ENCODE measurements at places on chromosomes 7 and 10. TPM values are rescaled to one million over a fixed set of nuclear protein-coding genes. Genes with fewer than 3 reads are reported as not detected.

DNA sequence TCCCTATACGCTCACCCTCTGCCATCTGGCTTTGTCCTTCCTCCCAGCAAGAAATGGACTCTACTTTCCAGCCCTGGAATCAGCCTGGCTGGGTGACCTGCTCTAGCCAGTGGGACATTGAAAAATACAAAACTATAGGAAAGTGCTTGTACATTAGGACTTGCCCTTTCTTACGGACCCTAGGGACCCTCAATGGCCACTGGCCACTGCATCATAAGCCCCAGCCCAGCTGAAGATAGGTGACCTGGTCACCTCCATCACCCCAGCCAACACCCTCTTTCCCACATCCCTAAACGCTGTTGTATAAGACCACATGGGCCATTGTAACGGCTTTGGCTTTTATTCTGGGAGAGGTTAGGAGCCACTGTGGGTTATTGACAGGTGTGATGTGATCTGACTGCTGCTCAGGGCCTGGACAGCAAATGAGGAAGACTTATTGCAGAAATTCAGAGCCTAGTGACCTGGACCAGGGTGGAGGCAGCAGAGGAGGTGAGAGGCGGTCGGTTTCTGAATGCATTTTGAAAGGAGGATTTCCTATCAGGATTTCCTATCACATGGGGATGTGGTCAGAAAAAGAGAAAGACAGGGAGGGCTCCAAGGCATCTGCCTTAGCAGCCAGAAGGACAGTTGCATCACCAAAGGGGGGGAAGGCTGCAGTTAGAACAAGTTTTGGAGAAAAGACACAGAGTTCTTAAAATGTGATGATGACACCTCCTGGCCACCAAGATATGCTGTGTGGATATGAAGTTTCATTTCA, 2.2 kb upstream of the LMBR1 start:
- H3K4me1 ChIP-seq: peaks cover 30% of the 10 kb centered on the region
- no peaks in the 10 kb centered on the region for H3K36me3 ChIP-seq
- DNase-seq: no peak

DNA sequence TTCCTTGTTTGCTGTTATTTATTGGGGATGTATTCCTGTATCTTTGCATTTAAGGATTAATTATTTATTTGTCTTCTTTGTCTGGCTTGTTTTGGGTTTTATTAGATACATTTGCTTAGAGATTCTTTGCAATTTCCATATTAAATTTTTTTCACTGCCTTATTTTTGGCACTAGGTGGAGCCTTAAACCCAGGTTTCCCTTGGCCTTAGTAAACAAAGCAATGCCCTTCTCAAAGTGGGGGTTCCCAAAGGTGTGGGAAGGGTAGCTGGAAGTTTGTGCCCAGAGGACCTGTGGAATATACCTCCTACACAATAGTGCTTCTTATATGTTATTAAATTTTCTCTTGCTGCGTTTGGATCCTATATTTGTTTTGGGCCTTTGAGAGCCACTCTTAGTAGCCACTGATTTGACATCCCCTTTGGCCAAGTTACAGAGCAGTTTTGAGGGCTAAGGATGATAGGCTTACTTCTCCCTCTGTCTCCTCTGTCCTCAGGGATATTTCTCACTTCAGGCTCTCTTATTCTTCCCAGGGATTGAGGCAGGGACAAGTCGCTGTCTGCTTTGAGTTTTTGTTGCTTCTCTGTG, 162.3 kb downstream of the ITGB1 start:
- no peak overlapping the region for H3K27ac ChIP-seq
- H3K4me1 ChIP-seq: no peaks in the 10 kb centered on the region
- no peak overlapping the region for H3K4me3 ChIP-seq
- no peaks in the 10 kb centered on the region for H3K27me3 ChIP-seq

DNA sequence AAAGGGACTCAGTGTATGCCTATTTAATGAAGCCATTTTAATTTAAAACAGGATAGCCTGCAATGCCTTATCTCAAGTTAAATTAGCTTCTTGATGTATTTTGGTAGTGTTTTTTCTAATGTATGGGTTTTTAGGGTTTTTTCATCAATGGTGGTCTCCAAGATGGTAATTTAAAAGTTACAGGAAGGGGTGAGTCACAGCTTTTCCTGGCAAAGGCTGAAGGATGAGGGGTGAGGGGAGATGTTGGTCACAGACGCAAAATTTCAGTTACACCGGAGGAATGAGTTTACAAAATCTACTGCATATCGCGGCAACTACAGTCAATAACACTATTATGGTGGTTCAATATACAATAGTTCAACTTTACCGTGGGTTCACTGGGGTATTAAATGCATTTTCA, 31.6 kb downstream of the CCDC3 start:
- no peak for DNase-seq
- no peaks in the 10 kb centered on the region for H3K4me1 ChIP-seq
- no peaks in the 10 kb centered on the region for H3K27me3 ChIP-seq
- H3K36me3 ChIP-seq: no peaks in the 10 kb centered on the region
- no peak overlapping the region for H3K27ac ChIP-seq

The SLC26A5 gene
- under 0.01 TPM for total RNA-seq

The RPEL1 gene
- total RNA-seq: 0.17 TPM

DNA sequence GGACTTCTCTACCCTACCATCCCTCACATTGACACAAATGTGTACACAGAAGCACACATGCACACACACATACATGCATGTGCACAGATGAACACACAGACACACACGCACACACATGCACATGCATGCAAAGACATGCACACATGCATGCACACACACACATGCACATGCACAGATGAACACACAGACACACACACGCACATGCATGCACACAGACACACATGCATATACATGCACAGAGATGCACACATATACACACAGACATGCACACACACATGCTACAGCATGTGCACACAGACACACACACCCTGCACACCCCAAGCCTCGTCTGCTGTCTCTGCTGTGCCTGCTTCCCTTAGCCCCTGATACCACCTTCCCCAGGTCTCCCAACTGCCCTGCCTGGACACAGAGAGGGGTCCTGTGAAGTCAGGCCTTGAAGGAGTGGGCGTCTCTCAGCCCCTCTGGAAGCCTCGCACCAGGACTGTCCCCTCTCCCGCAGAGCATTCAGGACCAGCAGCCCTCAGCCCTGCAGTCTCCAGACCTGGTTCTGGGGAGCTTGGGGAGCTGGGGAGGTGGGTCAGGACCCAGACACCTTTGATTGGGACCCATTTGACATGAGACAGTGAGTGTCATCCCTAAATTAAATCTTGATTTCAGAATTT, 181.8 kb downstream of the DNAJB6 start:
- H3K36me3 ChIP-seq: no peaks in the 10 kb centered on the region
- DNase-seq: no peak
- H3K4me3 ChIP-seq: no peak overlapping the region
- no peaks in the 10 kb centered on the region for H3K4me1 ChIP-seq

The FRA10AC1 gene
- total RNA-seq: 22.4 TPM

- DNase-seq: peak; percentile 66
- H3K27ac ChIP-seq: no peak overlapping the region
- H3K36me3 ChIP-seq: no peaks in the 10 kb centered on the region
- H3K27me3 ChIP-seq: no peaks in the 10 kb centered on the region
Observed at GRCh38 chr10:33519130-33519860, 184.8 kb upstream of the NRP1 start.

The PNLIPRP2 gene
- total RNA-seq: not detected

GRCh38 chr7:132351954-132352499, 224.2 kb downstream of the PLXNA4 start:
- H3K27me3 ChIP-seq: no peaks in the 10 kb centered on the region
- H3K4me1 ChIP-seq: peaks cover 7% of the 10 kb centered on the region
- no peak overlapping the region for H3K4me3 ChIP-seq
- H3K36me3 ChIP-seq: no peaks in the 10 kb centered on the region
- H3K27ac ChIP-seq: no peak overlapping the region

GRCh38 chr10:129140921-129141885, 325.8 kb upstream of the MGMT start:
- DNase-seq: peak; percentile 42
- no peak overlapping the region for H3K27ac ChIP-seq
- no peaks in the 10 kb centered on the region for H3K27me3 ChIP-seq
- no peaks in the 10 kb centered on the region for H3K36me3 ChIP-seq
- no peaks in the 10 kb centered on the region for H3K4me1 ChIP-seq

The TFEC gene
- 6.1 TPM for total RNA-seq

GRCh38 chr7:2537981-2538851, 17.1 kb downstream of the BRAT1 start:
- H3K4me1 ChIP-seq: peaks cover 4% of the 10 kb centered on the region
- DNase-seq: no peak
- no peaks in the 10 kb centered on the region for H3K27me3 ChIP-seq
- H3K4me3 ChIP-seq: no peak overlapping the region
- no peak overlapping the region for H3K27ac ChIP-seq
- H3K36me3 ChIP-seq: peaks cover 60% of the 10 kb centered on the region

DNA sequence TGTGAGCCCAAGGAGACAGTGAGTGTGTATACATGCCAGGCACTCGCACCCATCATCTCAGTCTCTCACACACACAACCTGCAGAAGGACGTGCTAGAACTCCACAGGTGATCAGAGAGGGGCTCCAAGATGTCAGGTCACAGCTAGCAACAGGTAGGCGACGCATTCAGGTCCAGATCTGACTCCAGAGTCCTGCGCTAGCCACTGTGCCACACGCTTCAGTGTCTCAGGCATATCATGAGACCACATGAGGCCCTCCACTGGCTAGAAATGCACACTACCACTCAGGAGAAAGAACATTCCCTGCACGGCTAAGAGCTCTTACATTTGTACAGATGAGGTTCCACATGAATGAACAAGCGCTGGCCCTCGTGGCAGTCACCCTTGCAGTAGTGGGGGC, 11.5 kb downstream of the AKR1B1 start:
- no peak for DNase-seq
- peaks cover 98% of the 10 kb centered on the region for H3K36me3 ChIP-seq
- no peak overlapping the region for H3K4me3 ChIP-seq
- no peaks in the 10 kb centered on the region for H3K27me3 ChIP-seq

DNA sequence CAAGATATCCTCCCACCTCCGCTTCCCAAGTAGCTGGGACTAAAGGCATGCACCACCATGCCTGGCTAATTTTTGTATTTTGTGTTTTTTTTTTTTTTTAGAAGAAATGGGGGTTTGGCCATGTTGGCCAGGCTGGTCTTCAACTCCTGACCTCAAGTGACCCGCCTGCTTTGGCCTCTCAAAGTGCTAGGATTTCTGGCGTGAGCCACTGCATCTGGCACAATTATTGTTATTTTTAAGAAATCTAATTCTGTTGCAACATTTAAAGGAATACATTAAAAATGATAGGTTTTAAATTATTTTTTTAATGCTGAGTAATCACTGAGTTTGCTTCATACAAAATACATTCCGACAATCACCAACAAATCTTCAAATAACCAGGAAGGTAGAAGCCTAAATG, 178.1 kb upstream of the SEMA3E start:
- H3K27me3 ChIP-seq: no peaks in the 10 kb centered on the region
- H3K27ac ChIP-seq: no peak overlapping the region

- peak overlapping the region; percentile 80 for H3K27ac ChIP-seq
- DNase-seq: no peak
- no peaks in the 10 kb centered on the region for H3K27me3 ChIP-seq
- H3K36me3 ChIP-seq: no peaks in the 10 kb centered on the region
- peaks cover 92% of the 10 kb centered on the region for H3K4me1 ChIP-seq
- H3K4me3 ChIP-seq: peak overlapping the region; percentile 8
Observed at GRCh38 chr10:59337201-59337652, 25.1 kb downstream of the FAM13C start.

DNA sequence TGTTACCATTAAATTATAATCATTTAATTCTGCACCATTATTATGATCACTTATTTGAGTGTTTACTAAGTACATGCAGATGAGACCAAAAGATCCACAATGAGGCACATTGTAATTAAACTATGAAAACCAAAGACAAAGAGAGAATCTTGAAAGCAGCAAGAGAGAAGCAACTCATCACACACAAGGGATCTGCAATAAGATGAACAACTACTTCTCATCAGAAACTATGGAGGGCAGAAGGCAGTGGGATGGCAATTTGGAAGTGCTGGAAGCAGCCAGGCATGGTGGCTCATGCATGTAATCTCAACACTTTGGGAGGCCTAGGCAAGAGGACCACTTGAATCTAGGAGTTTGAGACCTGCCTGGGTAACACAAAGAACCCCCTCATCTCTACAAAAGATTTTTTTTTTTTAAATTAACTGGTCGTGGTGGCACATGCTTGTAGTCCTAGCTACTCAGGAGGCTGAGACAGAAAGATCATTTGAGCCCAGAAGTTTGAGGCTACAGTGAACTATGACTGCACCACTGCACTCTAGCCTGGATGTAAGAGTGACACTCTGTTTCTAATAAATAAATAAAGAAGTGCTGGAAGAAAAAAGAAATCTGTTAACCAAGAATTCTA, 47.7 kb downstream of the CDK6 start:
- peaks cover 48% of the 10 kb centered on the region for H3K4me1 ChIP-seq
- no peak for DNase-seq
- no peaks in the 10 kb centered on the region for H3K36me3 ChIP-seq
- H3K4me3 ChIP-seq: no peak overlapping the region

GRCh38 chr7:107742678-107743566, 1.0 kb upstream of the CBLL1 start:
- DNase-seq: no peak
- H3K4me1 ChIP-seq: peaks cover 42% of the 10 kb centered on the region
- no peaks in the 10 kb centered on the region for H3K36me3 ChIP-seq
- H3K27me3 ChIP-seq: no peaks in the 10 kb centered on the region
- peak overlapping the region; percentile 96 for H3K27ac ChIP-seq

GRCh38 chr7:94556028-94556427, 46.4 kb downstream of the CASD1 start:
- H3K4me1 ChIP-seq: peaks cover 5% of the 10 kb centered on the region
- H3K4me3 ChIP-seq: no peak overlapping the region
- DNase-seq: no peak
- H3K27ac ChIP-seq: no peak overlapping the region
- no peaks in the 10 kb centered on the region for H3K27me3 ChIP-seq

The TAS2R5 gene
- total RNA-seq: 1.2 TPM

DNA sequence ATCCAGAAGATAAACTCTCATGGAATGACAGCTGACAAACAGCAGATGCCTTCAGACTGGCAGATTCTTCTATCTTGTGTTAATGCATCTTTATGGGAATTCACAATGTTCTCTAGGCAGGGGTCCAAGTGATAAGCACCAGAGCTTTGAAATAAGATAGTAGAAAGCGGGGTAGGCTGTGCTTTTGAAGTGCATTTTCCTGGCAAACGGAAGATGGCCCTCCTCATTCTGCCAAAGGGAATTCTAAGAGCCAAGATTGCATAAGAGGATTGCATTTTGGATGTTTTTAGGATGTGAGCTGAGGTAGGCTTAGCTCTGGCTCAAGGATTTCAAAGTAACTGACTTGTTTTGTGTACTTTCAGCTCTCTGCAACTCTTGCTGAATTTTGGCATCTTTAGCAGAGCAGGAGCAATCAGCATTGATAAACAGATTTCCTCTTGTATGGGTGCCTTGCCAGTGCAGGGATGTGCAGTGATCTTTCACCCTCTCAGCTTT, 298.5 kb upstream of the KLF6 start:
- H3K27me3 ChIP-seq: no peaks in the 10 kb centered on the region
- H3K4me1 ChIP-seq: peaks cover 26% of the 10 kb centered on the region
- no peak for DNase-seq
- H3K27ac ChIP-seq: peak overlapping the region; percentile 32
- no peak overlapping the region for H3K4me3 ChIP-seq

The PVRIG gene
- total RNA-seq: not detected

GRCh38 chr7:94396596-94396995, 1.9 kb downstream of the COL1A2 start:
- DNase-seq: no peak
- H3K27ac ChIP-seq: peak overlapping the region; percentile 96
- peaks cover 30% of the 10 kb centered on the region for H3K36me3 ChIP-seq
- no peaks in the 10 kb centered on the region for H3K27me3 ChIP-seq
